ENCODE measurements at places on chromosomes 2 and 18.

DNA sequence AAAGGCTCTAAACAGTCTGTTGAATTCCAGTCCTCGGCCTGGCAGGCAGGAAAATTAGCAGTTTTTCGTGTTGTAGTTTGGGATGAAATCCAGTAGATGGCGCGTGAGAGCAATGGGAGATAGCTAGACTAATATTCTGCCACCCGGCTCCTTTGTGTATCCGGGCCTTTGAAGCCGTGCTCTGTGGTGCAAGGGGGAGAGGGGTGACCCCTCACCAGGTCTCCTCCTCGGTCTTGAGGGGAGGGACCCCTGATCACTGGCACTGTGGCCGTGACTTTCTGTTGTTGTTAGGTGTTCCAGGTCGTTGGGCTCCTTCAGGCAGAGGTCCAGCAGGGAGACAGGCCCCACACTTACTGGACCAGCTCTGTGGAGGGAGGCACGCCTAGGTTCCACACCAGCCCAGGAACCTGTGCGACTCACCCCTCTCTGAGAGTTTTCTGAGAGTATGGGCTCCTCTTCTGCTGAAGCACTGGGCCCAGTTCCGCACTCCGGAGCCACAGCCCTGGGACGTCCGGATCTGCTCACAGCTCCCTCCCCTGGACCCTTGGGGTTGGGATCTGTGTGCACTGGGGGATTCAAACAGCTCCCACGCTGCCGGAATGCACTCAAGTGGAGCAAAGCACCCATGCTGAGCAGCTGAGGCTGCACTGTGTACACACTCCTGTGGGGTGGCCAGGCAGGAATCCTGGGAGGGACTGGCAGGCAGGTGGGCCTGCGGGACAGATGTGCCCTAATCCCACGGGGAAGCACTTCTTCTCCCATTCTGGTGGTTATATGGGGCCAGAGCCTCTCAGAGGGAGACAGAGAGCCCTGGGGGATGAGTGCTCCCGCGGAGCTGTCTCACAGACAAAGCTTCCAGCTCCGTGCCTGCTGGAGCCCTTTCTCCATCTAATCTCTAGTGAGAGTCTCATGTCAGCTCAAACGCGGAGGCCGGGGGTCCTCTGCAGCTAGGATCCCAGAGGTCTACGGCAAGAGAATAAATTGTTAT is 8.8 kb downstream of the GKN2 start:
- DNase-seq, result peak; percentile 56

DNA sequence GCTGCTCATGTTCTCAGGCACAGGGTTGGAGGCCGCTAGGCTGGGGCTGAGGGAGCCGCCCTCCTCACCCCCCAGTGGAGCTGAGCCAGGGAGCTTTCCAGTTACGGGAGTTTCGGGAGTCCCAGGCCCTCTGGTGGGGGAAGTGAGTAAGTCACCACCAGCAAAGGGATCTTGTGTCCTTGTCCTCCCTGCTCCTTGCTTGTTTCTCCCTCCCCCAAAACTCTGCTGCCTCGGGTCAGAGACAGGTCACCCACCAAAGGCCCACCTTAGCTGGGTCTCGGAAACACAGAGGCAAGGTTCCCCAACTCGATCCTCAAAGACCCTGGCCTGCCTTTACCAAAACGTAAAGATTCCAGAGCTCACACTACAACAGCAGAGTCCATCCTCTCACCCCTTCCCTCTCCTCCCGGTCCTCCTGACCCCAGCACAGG is 60.5 kb upstream of the POMC start:
- peak; percentile 67 for DNase-seq

- no peak for DNase-seq
Observed at GRCh38 chr2:74942263-74942662, 16.2 kb upstream of the POLE4 start.

- no peak for DNase-seq
Observed at GRCh38 chr2:110828330-110828729, 96.0 kb downstream of the ACOXL start.

DNA sequence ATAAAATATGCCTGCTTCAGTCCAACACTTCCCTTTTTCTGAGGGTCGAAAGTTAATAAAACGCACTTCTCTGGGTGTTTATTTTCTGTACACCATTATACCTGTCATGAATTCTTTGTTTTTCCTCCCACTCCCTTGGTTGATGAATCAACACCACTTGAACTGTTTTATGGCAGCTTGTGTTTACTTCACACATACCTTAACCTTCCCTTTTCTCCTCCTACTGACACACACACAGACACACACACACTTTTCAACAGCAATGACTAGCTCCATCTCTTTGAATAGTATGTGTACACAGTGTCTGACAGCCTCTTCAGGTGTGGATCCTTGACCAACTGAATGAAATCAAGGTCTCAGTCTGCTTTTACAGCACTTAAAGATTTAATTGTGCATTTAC is 91.3 kb downstream of the SATB2 start:
- no peak for DNase-seq

Data from germinal center (tissue), 1 donor.